AG08395 (cell line): ENCODE measurements at places on chromosomes 5 and 9.
A peak's percentile ranks its signal among the peaks of the same experiment; 100 is the strongest.

DNA sequence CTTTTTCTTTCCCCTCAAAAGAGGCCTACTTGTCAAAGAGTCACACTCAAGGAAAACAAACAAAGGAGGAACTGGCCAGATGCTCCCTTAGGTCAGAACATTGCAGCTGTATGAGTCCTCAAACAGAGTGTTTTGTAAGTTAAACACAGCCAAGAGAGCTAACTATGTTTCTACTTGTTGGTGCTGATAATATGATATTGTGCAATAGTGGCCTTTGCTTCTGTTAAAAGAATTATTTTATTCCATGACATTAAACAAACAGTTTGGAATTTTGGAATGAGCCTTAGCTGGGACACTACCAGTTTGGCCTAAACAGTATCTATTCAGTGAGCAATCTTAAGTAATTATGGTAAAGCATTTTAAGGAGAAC, 56.0 kb upstream of the TPD52L3 start:
- peak; percentile 58 for DNase-seq

DNA sequence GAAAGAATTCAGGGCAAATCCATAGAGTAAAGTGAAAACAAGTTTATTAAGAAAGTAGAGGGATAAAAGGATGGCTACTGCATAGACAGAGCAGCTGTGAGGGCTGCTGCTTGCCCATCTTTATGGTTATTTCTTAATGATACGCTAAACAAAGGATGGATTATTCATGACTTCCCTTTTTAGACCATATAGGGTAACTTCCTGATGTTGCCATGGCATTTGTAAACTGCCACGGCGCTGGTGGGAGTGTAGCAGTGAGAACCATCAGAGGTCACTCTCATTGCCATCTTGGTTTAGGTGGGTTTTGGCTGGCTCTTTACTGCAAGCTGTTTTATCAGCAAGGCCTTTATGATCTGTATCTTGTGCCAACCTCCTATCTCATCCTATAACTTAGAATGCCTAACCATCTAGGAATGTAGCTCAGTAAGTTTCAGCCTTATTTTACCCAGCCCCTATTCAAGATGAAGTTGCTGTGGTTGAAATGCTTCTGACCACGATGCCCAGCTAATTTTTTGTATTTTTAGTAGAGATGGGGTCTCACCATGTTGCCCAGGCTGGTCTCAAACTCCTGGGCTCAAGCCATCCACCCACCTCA, 42.1 kb downstream of the RFK start:
- no peak for DNase-seq

DNA sequence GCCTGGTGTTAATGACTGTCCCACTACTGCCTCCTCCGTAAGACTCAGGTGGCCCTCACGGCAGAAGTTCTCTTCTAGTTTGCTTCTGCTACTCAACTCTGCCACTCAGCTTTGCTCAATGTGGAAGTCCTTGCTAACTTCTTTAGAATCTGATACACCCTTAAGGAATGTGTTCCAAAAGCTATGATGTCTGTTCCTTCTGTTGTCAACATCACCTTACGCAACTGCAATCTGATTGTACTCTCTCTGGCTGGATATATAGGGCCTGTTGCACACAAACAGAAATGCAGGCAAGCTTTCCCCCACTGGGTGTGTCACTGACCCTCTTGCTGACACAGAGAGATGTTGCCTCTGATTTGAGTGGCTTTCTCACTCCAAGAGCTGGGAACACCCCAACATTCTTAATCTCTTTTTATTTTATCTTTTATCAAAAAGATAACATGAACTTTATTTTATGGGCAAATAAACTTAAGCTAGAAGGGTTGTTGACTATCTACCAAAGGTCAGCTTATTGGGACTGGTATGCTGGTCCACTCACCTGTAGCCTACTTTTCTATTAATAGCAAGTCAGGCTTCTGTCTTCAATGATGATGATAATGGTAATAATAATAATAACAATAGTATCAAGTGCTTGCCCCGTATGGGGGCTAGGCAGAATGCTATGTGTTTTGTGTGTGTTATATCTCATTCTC, 25.2 kb downstream of the TMEM252 start:
- no peak for DNase-seq

DNA sequence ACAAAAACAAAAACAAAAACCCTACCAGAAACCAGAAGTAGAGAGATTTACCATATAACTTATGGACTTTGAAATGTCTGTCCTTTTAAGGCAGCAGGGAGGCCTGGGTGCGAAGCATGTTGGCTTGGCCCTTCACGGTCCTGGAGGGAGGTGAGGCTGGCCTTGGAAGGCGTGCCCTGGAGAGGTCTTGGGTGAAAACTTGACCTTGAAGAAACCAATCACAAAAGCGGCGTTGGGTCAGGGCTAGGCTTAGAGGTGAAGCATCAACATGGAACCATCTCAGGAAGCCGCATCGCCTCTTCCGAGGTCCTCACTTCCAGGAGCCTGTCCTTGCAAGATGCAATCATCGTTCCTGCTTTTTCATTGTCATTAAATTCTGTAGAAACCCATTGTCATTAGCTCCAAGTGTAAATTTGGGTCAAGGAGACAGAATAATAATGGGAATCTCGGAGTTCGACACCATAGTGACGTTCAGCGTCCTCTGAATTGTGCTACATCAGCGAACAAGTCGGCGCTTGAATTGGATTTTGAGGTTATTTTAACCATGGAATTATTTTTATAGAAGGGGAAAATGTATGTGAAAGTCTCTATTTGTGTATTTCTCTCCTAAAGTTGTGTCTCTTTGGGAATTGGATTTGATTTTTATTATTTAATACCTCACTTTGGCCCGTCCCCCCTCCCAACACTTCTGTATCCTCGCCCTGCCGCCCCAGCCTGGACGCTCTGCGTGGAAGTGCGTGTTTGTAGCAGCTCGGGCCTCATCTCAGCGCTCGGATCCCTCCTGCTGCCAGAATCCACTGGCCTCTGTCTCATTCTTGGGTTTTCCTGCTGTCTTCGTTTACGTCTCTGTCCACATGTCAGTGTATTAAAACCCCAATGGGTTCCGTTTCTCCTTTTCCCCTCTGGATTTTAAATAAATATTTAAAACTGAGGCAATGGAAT, 11.1 kb upstream of the ORM1 start:
- no peak for DNase-seq

- no peak for DNase-seq
Measured at GRCh38 chr9:126454215-126454614, 127.6 kb downstream of the MVB12B start.

DNA sequence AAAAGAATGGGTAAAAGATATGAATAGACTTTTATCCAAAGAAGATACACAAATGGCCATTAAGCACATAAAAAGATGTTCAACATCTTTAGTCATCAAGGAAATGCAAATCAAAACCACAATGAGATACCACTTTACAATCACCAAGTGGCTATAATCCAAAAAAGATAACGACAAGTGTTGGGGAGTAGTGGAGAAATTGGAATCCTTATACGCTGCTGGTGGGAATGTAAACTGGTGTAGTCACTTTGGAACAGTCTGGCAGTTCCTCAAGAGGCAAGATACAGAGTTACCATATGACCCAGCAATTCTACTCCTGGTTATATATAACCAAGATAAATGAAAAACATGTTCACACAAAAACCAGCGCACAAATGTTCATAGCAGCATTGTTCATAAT, 234.9 kb downstream of the SPATA31D1 start:
- no peak for DNase-seq

GRCh38 chr5:43553381-43553780, 3.5 kb downstream of the PAIP1 start:
- no peak for DNase-seq
